ENCODE measurements at places on chromosomes 12 and 14.

DNA sequence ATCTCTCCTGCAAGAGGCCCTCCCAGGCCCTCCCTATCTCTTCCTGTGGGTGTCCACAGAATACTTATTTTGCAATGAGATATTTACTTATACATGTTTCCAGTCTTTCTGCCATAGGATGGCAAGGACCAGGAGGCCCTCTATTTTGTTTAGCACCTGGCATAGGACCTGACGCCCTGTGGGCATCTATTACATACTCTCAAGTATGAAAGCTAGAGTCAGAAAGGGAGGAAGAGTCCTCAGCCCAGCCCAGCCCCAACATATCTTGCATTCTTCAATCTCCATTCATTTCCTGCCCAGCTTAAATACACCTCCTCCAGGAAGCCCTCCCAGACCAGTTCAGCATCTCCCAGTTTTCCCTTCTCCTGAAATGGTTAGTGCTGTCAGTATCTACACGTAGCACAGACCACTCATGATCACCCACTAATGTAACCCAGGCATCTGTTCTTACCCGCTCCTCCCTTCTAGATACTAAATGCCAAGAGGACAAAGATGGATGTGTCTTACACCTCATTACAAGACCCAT lies 7.4 kb downstream of the FOXN4 start:
- DNase-seq = no peak

DNA sequence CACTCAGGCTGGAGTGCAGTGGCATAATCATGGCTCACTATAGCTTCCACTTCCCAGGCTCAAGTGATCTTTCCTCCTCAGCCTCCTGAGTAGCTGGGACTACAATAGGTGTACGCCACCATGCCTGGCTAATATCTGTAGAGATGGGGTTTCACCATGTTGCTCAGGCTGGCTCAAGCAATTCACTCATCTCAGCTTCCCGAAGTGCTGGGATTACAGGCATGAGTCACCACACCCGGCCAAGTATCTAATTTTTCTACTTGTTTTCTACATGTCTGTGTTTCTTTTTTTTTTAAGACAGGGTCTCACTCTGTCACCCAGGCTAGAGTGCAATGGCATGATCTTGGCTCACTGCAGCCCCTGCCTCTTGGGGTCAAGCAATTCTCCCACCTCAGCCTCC lies 119.7 kb upstream of the MED13L start:
- DNase-seq = no peak

- DNase-seq = no peak
Measured at GRCh38 chr12:24045816-24046257, 96.4 kb upstream of the SOX5 start.

- no peak for DNase-seq
Measured at GRCh38 chr12:11728154-11728755, 78.8 kb downstream of the ETV6 start.

DNA sequence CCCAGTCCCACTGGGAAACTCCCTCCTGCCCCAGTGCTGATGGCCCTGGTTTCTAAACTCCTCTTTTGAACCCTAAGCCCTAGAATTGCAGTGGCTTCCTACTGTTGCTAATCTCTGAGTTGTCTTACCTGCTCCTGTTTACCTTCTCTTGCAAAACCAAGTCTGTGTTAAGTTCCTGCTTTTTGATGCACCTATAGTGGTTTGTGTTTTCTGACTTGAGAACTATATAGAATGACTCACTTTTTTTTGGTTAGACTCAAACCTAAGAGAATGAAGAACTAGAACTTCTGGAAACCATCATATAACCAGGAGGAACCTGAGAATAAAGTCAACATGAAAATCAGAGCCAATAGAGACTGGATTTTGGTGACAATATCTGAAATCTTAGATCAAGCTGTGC lies 5.5 kb upstream of the GAS2L3 start:
- no peak for DNase-seq

DNA sequence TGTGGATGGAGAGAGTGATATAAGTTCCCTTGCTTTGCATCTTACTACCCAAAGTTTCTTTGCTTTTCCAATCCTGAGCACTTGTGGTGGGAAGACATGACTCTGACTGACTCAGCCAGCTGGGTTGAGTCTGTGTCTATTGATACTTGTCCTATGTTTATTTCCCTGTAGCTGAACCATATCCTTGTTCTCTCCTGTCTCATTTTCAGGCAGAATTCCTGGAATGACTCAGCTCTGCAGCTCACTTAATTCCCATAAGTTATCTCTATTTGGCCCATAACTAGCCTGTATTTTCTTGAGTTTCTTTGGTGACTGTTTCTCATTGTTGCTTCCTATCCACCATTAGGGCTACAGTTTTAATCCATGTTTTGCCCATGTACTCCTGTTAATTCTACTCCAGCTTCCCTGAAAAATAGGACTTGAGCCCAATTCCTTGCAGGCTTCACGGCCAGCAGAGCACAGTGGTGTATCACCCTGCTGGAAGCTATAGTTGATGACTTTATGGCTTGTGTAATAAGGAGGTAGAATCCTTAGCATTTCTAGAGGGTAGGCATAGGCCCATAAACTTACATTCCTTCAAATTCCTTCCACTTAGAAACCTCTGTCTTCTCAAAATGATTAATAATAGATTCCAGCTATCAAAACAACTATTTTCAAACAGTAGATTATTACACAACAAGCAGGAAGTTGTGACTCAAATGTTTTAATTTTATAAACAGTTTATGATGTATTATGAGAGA lies 183.1 kb downstream of the TMTC3 start:
- DNase-seq = no peak

DNA sequence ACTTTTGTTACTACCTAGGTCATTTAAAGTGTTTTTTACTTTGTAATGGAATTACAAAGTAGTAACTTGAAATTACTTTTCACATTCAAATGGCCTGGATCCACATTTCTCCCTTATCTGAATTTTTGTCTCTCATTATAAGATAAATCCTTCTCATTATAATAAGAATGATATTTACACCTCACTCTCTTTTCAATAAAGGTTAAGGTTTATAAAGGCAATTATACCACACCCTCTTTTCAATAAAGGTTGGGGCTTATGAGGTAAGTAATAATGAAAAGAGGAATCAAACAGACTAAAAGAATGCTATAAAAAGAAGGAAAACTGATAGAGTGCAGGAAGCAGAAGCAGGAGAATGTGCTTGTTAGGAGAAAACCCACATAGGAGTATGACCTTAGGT lies 210.8 kb downstream of the ACSS3 start:
- DNase-seq = no peak

GRCh38 chr14:46250113-46250703 lies 401.4 kb downstream of the RPL10L start:
- no peak for DNase-seq

DNA sequence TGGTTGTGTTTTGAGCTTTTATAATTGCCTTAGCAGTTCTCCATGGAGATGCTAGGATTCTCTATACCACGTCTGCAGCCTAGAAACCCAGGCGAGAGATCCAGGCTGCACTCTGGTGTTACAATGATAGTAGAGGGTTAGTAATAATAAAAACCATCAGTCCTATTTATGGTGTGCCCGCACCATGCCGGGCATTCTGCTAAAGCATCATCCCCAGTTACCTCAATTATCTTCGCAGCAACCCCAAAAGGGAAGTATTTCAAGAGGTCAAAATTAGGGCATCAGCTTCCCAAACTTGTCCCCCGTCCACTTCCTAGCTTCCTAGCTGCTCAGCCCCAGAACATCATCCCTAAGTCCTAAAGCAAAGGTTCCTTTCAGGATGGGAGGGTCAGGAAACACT lies 3.2 kb downstream of the SYNE3 start:
- DNase-seq = no peak

- no peak for DNase-seq
Measured at GRCh38 chr12:121797937-121798786, 4.7 kb upstream of the RHOF start.

Data from stimulated activated CD8-positive, alpha-beta memory T cell treated with anti-CD3 and anti-CD28 coated beads, Interleukin-7, amount 100 ng/mL, for 4 hours (primary cell).